NCI-H1417 treated with DMSO at 0.1 percent for 48 hours (cell line): ENCODE measurements at places on chromosomes 5 and 9.

DNA sequence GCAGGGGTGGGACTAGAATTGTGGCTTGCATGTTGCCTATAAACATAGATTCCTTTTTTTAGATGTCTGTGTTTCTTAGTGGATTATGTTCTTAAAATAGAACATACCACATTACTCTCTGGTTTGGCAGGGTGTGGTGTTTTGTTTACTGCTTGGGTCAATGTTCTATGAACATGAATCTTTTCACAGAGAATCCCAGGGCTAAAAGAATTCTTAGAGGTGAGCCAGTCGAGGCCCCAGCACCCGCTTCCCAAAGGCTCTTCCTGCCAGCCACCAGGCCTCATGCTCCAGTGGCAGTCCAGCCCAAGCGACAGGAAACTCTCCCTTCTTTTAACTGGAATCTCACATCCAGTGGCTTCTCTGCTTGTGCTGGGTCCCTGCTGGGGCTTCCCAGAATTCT, 126.6 kb downstream of the C9orf152 start:
- DNase-seq, result no peak

DNA sequence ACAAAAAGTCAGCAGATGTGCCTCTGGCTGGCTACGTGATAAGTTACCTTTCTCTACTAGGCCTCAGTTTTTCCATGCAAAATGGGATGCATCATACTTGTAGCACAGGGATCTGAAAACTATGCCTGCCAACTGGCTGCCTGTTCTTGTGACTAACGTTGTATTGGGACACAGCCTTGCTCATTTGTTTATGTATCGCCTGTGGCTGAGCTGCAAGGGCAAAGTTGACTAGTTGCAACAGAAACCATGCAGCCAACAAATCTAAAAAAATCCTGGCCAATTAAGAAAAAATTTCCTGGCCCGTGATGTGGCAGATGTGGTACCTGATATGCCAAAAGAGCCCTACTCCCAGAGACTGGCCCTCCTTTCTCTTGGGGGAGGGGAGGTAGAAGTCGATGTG, 131.3 kb downstream of the SEC61B start:
- DNase-seq, result no peak

GRCh38 chr5:124231230-124231629, 515.2 kb downstream of the ZNF608 start:
- no peak for DNase-seq

DNA sequence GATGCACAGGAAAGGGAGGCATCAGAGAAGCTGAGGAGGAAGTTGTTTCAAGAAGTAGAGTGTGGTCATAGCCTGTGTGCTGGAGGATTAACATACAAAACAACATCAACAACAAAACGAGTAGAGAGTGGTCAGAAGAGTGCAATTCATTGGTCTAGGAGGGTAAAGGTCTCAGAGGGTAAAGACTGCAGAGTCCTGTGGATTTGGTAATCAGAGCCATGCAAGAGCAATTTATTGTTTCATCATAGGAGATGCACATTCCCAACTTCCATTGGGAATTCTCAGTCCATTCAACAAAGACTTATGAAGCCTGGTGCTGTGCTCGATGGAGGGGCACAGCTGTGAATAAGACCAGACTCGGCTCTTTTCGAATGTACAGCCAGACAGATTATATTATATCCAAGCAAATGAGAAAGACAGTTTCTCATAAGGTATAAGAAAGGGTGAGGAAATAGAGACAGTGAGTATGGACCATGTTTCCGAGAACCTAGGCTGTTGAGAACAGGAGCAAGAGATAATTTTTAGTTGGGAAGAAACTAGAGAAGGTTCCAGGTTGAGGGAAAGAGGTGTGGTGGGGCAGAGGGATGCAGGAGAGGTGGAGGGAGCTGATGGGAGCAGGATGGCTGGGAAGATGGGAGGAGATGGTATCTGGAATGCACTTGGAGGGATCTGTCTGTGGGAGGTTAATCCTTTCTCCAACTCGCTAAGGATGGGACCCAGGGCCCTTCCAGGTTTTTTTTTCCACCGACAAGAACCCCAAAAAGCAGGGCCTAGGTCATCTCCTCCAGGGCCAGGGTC, 7.9 kb upstream of the MYORG start:
- no peak for DNase-seq
